NCI-H2171 treated with DMSO at 0.1 percent for 48 hours (cell line): ENCODE measurements at places on chromosomes 6 and 20.
A peak's percentile ranks its signal among the peaks of the same experiment; 100 is the strongest.

DNA sequence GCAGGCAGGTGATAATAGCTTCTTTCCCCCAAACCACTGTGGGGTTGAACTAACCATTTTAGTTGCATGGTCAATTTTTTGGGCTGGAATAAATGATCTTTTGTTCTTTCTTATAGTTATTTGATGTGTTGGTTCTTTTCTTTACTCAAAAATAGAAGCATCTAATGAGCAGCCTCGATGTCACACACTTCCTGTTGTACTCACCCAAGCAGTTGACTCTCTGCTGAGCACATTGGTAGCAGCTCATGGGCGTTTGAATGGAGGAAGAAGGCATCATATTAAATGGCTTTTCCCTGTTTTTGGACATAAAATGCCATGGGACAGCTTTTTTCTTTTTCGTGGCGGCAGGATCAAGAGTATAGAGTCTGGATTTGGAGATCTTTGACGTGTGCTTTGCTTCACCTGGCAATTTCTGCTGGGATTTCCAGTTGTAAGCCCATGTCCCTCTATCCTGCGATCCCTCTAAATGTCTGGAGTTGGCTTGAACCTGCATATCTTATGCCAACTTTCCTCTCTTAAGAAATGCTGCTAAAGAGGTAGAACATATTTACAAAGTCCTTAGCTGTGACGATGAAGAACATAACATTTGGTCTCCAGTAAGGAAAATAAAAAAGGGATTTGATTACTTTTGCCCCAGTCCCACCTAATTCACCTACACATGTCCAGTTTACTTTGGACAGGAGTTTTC, 268.3 kb downstream of the PRL start:
- DNase-seq, result no peak

GRCh38 chr20:46018112-46018511, 9.4 kb downstream of the MMP9 start:
- DNase-seq, result no peak

GRCh38 chr6:15036690-15037245, 209.1 kb upstream of the JARID2 start:
- peak; percentile 85 for DNase-seq

DNA sequence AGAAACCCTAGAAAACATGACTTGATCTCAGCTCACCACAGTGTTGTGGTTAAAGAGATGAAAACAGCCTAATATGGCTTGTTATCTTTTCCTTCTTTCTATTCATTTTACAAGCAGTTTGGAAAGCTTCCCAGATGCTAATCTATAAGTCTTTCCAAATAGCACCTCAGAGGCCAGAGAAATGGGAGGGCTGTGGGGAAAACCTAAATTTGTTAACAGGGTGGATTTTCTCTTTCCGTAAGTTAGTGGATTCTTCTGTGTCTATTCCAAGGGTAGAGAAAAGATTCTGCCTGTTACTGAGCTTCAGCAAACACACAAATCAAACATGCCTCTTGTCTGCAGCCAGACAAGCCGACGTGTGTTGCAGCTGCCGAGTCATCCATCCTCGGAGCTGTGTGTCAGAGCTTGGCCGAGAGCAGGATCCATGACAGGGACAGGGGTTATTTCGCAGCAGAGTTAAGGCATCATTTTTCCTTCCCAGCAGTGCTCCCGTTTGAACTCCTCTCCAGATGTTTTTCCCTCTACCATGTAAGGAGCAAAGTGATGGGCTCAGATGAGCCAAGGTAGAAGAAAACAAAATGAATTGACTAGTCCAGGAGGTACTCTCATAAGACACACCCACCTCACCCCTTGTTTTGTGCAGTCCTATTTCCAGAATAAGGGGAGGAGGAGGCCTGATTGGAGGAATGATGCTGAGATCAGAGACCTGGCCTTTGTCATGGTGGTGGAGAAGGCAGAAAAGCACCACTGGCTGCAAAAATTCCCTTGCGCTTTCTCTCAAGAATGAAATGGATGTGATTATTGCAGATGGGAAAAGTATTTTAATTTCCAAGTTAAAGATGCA, 560.0 kb downstream of the C6orf118 start:
- no peak for DNase-seq

DNA sequence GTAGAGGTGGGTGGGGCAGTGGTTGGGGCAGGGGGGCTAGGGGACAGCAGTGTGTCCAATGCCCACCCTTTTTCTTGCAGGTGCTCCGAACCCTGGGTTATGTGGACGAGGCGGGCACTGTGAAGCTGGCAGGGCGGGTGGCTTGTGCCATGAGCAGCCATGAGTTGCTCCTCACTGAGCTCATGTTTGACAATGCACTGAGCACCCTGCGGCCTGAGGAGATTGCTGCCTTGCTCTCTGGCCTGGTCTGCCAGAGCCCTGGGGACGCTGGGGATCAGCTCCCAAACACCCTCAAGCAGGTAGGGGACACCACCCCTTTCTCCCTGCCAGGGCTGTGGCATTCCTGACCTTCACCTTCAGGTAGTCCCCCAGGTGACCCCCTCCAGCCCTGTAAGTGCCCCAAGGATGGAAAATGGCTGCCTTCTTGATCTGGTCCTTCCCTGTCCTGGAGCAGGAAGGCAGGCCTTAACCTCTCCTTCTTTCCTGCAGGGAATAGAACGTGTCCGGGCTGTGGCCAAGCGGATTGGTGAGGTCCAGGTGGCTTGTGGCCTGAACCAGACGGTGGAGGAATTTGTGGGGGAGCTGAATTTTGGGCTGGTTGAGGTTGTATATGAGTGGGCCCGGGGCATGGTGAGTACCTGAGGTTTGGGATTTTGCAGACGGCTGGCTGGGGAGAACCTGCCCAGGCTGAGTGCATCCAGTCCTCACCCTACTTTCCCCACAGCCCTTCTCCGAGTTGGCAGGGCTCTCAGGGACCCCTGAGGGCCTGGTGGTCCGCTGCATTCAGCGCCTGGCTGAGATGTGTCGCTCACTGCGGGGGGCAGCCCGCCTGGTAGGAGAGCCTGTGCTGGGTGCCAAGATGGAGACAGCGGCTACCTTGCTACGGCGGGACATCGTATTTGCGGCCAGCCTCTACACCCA, 2.9 kb downstream of the DXO start:
- no peak for DNase-seq

DNA sequence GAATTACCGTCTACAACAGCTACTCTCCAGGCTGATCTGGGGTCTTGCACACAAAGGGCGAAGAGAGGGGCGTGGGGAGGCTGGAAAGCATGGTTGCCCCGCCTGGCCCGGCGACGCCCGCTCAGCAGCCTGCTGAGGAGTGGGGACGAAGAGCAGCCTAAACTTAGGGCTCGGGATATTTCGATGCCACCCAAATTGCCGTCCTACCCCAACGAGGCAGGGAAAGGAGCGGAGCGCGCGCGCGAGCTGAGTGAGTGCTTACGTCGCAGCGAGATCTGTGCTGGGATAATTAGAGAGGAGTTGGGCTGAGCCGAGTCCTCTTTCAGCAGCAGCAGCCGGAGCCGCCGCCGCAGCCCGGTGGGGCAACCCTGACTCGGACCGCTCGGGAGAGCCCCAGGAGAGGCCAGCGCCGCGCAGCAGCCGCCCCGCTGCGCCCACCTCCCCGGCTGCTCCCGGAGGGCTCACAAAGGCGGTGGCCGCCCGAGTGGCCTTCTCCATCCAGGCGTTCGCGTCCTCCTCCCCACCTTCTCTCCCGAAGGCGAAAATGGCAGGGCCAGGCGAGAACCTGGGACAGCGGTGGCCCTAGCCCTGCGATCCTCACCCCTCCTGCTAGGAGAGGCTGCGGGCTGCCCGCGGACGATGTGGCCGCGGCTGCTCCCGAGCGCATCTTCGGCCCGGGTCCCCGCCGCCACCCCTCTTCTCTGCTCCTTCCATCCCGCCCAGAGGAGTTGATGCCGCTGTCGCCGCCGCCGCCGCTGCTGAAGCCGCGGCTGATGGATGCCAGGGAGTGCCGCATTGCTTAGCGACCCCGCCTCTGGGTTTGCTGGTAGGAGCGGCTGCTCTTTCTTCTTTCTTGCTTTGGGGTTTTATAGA, at the start of gene CLVS2:
TSS of gene CLVS2 (plus strand) at position 315 of the 873 bp plus-strand sequence. CDS start 1,543 bp downstream, outside the sequence.
- peak; percentile 87 for DNase-seq

GRCh38 chr6:154515826-154516225, 5.3 kb upstream of the CNKSR3 start:
- DNase-seq, result no peak

DNA sequence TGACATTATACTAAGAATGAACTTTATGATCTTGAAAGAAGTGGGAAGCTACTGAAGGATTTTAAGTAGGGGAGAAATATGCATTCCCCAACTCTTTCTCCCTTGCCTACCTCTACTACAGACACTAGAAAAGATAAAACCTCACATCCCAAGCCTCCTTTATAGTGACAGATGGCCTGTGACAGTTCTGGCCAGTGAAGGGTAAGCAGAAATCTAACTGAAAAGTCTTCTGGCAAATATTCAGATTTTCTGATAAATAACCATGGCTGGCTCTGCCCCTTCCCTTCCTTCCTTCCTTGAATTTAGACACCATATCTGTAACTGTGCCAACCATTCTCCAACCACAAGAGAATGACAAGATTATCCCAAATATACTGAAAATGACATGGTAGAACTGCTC, 10.2 kb upstream of the BEND6 start:
- DNase-seq, result peak; percentile 32

DNA sequence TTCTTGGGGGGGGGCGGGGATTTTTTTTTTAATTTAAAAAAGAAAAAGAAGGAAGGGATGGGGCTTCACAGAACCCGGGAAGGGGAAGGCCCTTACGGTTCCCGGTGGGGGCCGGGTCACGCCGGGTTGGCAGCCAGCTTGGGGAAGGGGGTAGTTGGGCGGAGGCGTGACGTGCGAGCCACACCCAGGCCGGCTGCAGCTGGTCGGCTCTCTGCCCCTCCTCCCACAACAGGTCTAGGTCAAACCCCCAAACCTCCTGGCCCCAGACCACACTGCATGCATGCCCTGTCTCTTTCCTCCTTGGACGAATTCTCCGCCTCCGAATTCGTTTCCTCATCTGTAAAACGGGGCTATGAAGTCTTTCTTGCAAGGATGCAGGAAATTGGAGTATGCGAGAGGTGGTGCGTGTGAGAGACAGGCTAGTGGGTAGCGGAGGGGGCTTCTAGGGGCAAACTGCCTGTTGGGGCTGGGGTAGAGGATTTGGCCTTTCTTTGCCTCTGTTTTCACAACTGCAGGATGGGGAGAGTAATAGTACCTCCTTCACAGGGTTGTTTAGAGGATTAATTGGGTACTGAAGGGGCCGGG, 828 bp downstream of the HCK start:
- DNase-seq, result no peak

DNA sequence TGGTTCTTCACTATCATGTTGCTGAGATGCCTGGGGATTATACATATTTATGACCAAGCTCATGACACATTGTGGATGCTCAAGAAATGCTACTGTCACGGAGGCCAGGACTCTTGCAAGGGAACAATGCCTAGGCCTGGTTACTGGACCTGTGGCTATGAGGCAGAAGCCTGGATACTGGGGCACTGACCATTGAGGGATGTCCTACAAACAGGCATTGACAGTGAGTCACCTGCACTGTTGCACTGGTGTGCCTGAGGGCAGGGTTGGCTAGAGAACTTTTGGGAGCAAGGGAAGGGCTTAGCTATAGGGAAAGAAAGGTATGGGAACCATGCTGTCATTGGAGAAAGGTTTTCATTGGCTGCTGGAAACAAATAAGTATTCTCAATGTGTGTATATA, 313.1 kb upstream of the SUPT3H start:
- DNase-seq, result no peak

- no peak for DNase-seq
Observed at GRCh38 chr6:34457742-34458735, 7.8 kb upstream of the PACSIN1 start.

- no peak for DNase-seq
Observed at GRCh38 chr20:6611911-6612605, 155.4 kb upstream of the BMP2 start.

GRCh38 chr6:64777941-64778785, 928.9 kb downstream of the EYS start:
- DNase-seq, result peak; percentile 12

GRCh38 chr6:24107294-24107693, 18.7 kb upstream of the NRSN1 start:
- DNase-seq, result no peak

DNA sequence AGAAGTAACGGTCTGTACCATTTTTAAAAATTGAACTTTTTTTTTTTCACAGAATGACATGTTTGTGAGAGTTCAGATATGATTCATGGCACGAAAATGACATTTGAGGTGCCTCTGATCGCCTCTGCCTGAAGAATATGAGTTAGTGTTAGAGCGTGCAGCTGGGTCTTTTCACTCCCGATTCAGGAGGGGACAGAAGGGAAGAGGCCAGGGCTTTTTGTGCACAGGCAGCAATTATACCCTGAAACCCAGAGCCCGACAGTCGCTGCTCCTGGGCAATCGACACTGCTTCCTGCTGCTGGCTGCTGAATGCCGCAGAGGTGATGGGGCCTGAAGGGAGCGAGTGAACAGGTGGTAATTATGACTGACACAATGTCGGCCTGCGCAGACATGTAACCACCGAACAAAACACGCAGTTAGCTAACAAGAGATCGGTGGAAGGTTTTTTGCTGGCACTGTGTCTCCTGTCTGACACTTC, 652.0 kb upstream of the NOX3 start:
- peak; percentile 96 for DNase-seq

DNA sequence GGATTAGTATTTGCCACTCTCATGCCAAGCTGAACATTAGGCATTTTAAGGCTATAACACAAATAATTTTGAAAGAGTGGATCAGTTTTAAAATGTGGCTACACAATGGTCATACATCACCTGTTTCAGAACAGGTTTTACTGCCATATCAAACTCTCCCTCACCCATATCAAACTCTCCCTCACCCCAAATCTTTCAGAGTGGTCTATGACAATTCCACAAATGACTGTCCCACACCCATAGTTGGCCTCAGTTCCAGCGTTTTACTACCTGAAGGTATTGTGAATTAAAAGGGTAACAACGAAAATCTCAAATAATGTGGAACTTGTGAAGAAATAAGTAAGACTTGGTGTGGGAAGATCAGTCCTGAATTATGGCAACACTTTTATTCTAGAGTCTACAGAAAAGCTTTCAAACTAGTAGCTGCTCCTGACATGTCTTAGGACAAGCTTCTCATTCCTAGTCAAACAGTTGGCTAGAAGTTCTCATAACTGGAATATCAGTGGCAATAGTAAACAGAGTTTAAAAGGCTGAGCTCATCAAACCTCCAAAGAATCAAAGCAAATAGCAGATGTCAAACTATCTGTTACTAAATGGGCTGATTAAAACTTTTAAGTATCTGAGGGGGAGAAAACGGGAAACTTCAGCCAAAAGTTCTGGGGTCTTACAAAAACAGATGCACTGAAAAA, 52.4 kb downstream of the MAP3K7 start:
- DNase-seq, result no peak
